Skin of body (tissue), 3 donors: ENCODE measurements at places on chromosomes 12 and 14.

GRCh38 chr12:124303579-124304313 lies 8.9 kb downstream of the RFLNA start:
- DNase-seq = no peak

DNA sequence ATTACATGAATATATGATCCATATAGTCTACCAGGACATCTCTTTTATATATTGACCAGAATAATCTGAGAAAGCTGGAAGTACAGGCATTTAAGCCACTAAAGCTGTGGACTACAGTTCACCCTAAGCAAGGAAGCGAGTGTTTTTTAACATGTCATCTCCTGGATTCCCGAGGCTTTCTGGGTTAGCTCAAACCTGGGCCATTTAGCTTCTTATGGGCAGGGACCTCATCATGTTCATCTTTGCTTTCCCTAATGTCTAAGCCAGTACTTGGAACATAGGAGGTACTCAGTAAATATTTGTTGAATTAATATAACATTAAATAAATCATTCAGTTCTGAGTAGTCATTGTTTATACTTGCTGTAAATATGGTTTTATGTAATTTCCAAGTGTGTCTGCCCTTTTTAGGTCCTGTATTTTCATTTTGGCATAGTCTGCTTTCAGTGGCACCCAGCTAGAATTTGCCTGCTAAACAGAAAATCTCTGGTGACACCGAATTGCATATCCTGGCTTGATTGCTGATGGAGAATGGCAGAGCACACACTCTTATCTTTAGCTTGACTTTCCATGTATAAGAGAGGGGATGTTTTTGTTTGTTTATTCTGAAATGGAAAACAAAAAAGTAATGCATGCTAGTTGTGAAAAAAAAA lies 344.5 kb downstream of the ZFP36L1 start:
- no peak for DNase-seq

DNA sequence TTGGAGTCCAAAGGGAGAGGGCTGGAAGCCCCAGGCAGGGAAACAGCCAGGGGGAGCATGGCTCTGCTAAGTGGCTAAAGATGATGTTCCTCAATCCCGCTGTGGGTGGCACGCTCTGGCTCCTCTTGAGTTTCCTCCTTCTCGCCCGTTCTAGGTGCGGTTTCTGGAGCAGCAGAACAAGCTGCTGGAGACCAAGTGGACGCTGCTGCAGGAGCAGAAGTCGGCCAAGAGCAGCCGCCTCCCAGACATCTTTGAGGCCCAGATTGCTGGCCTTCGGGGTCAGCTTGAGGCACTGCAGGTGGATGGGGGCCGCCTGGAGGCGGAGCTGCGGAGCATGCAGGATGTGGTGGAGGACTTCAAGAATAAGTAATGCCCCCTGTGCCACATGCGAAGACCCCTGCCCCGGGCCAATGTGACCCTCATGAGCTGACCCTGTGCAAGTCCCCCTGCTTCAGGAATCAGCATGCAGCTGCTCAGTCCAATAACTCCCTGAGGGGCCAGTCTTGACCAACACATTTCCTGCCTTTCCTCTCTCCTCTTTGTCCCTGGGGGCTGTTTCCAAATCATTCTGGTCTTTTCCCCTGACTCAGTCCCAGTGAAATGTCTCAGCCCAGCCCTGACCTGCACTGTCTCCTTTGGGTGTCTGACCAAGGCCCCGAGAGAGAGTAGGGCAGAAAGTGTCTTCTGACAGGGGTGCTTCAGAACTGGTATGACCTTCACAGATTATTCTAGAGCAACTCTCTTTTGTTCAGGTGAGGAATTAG lies 2.1 kb downstream of the KRT7 start:
- no peak for DNase-seq

- DNase-seq = no peak
Measured at GRCh38 chr14:26808407-26808806, 210.6 kb upstream of the NOVA1 start.

- peak; percentile 31 for DNase-seq
Measured at GRCh38 chr12:124734224-124734788, 129.4 kb downstream of the SCARB1 start.

- no peak for DNase-seq
Measured at GRCh38 chr14:81429028-81429427, 28.9 kb upstream of the STON2 start.
